Activated naive CD4-positive, alpha-beta T cell (primary cell): ENCODE measurements at places on chromosomes 1 and 21.
A peak's percentile ranks its signal among the peaks of the same experiment; 100 is the strongest.

GRCh38 chr1:145771056-145771455 is 51.8 kb downstream of the CD160 start:
- DNase-seq = no peak

DNA sequence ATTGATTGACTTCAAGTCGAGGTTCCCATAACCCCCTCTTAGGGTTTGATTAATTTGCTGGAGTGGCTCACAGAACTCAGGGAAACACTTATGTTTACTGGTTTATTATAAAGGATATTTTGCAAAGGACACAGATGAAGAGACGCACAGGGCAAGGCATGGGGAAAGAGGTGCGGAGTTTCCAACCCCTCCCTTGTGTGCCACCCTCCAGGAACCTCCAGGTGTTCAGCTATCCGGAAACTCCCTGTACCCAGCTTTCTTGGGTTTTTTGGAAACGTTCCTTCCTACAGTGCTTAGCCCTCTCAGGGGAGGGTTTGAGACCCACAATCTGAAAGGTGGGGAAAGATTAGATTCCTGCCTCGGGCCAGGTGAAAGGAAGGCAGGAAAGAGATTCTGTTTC is 48.2 kb downstream of the UCK2 start:
- DNase-seq = no peak

- no peak for DNase-seq
These were observed 66.6 kb downstream of the UBIAD1 start for GRCh38 chr1:11339346-11340232.

DNA sequence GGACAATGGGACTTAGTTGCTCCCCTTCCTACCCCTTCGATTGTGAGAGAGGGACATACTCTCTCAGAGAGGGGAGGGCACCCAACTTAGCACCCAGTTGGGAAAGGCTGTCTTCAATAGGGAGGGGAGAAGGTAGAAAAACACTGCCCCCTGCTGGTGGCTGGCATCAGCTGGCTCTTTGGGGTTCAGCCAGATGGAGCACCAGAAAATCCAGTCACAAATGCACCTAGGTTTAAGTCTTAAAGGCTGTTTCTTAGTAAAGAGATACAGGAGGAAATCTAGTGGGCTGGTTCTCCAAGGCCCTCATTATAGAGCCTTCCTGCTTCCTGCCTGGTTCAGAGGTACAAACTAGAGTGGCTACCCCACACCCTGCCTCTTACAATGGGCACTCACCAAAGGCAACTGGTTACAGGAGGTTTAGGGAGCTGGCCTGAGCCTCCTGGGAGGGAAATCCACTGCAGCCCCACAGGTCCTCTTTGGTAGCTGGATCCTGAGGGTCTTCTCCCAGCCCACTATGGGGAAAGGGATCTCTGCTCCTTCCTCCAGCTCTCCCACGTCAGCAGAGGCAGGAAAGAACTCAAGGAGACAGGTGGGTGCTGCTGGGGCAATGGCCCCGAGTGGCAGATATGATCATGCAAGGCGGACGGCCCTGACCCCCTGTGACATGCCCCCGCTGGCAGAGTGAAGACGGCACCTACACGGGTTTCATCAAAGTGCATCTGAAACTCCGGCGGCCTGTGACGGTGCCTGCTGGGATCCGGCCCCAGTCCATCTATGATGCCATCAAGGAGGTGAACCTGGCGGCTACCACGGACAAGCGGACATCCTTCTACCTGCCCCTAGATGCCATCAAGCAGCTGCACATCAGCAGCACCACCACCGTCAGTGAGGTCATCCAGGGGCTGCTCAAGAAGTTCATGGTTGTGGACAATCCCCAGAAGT is 28.3 kb downstream of the EIF2D start:
- DNase-seq = peak; percentile 63

- DNase-seq = no peak
These were observed 52.7 kb upstream of the IVNS1ABP start for GRCh38 chr1:185369786-185370185.

GRCh38 chr1:147890177-147890790 is 12.3 kb upstream of the GJA8 start:
- peak; percentile 41 for DNase-seq
